ENCODE measurements at places on chromosomes 11 and 22. TPM values are rescaled to one million over a fixed set of nuclear protein-coding genes. Genes with fewer than 3 reads are reported as not detected.

GGT1 gene
- 14.4 TPM for total RNA-seq

F2 gene
- not detected for total RNA-seq

DNA sequence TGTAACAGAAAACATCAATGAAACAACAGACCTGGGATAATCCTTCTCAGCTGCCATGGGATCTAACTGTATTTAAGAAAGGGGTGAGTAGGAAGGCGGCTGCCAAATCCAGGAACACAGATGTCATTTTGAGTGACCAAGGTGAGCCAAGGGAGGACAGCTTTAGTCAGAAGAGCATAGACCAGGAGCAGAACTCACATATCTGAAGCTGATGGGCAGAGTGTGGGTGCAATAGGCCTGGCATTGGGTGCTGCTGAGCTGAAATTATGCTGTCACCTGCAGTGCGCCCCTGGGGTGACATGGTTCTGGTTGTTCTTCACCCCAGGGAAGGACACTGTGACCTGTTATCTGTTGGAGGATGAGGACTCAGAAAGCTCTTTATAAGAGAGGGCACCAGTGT, 88.9 kb upstream of the TOP3B start:
- peaks cover 97% of the 10 kb centered on the region for H3K27me3 ChIP-seq
- H3K27ac ChIP-seq: no peak overlapping the region
- H3K4me3 ChIP-seq: no peak overlapping the region

DNA sequence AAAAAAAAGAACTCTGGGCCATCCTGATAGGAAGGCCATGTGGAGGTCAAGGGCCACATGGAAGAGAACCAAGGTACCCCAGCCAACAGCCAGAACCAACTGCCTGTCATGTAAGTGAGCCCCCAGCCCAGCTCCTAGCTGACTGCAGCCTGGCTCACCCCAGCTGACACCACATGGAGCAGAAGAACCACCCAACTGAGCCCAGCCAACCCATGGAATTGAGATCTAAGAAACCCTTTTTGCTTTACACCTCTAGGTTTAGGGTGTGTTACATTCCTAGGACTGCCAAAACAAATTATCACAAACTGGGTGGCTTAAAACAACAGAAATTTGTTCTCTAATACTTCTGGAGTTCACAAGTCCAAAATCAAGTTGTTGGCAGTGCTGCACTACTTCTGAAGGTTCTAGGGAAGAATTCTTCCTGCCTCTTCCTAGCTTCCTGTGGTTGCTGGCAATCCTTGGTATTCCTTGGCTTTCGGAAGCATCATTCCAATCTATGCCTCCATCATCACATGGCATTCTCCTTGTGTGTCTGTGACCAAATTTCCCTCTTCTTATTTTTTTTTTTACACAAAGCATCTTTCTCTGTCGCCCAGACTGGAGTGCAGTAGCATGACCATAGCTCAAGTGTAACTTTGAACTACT, 4.4 kb downstream of the C11orf86 start:
- no peaks in the 10 kb centered on the region for H3K27me3 ChIP-seq
- H3K36me3 ChIP-seq: no peaks in the 10 kb centered on the region
- H3K4me3 ChIP-seq: no peak overlapping the region
- H3K4me1 ChIP-seq: no peaks in the 10 kb centered on the region
- H3K27ac ChIP-seq: no peak overlapping the region

GRCh38 chr11:86664930-86665329, 7.5 kb downstream of the ME3 start:
- no peaks in the 10 kb centered on the region for H3K36me3 ChIP-seq
- no peak overlapping the region for H3K4me3 ChIP-seq
- H3K4me1 ChIP-seq: no peaks in the 10 kb centered on the region
- H3K27ac ChIP-seq: no peak overlapping the region
